ENCODE measurements at places on chromosomes 2 and 18.
A peak's percentile ranks its signal among the peaks of the same experiment; 100 is the strongest.

DNA sequence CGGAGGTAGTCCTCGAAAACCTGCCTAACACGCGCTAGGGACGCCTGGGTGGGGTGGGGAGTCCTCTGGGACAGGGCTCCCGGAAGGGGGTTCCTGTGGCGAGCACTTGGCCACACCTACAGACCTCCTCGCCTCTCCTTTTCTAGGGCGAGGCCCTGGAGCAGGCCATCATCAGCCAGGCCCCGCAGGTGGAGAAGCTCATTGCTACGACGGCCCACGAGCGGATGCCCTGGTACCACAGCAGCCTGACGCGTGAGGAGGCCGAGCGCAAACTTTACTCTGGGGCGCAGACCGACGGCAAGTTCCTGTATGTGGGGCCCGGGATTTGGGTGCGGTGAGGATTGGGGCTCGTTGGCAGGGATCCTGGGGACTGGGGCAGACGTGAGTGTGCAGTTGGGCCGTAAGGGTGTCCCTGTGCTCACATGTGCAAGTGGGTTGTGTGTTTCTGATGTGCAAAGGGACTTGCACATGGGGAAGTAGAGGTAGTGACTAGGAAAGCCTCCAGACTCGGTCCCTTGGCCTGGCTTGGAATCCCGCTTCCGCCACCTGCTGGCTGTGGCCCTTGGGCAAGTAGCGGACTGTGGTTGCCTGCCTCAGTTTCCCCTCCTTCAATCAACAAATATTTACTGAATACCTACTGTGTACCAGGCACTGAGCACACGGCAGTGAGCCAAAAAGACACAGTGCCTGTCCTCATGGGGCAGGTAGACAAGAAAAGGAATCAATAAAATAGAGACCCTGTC is 11.7 kb downstream of the ZAP70 start:
- DNase-seq, result no peak

GRCh38 chr2:25497918-25498407 is 156.2 kb upstream of the DNMT3A start:
- DNase-seq, result no peak

GRCh38 chr2:239057533-239057932 is 209.6 kb downstream of the TWIST2 start:
- no peak for DNase-seq

GRCh38 chr2:88049622-88050021 is 6.0 kb downstream of the KRCC1 start:
- no peak for DNase-seq

GRCh38 chr2:163641986-163642385 is 93.8 kb downstream of the FIGN start:
- no peak for DNase-seq

- DNase-seq, result peak; percentile 95
Measured at GRCh38 chr2:218995972-218996711, 2.9 kb upstream of the CRYBA2 start.

- DNase-seq, result no peak
Measured at GRCh38 chr2:31353179-31353578, 61.4 kb downstream of the XDH start.

DNA sequence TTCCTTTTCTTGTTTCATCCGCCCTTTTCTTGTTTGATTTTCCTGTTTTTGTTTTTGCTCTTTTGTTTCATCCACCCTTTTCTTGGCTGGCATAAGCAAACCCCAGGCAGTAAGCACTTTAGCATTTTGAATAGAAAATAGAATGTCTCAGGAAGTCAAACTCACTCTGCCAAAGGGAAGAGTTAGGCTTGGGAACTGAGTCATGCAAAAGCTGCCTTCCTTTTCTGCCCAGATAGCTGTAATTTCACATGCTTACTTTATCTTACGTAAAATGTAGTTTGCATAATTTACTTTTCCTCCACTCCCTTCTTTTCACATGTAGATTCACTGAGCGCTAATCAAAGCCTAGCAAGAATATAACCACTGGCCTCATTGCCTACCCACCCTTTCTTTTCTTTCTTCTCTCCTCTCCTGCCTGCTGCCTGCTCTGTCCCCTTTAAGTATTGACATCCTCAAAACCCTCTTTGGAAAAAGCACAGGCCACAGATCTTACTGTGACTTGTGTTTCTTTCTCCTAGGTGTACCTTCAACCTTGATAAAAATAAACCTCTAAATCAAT is 48.4 kb downstream of the CNGA3 start:
- DNase-seq, result no peak

DNA sequence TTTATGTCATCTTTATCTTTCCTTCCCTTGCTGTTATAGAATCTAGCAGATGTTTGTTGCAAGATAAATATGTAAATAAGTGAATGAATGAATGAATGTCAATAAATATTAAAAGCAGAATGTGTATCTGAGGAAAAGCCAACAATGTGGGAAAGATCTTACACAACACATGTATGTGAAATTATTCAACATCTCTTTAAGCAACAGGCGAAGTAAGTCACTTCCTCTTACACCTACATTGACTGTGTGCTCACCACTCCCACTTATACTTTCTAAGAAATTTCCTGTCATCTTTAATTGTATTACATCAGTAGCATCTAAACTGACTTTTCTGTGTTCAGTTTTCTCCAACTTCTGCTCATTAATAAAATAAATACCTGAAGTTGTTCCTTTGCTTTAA is 43.0 kb downstream of the RAD51AP2 start:
- DNase-seq, result no peak

DNA sequence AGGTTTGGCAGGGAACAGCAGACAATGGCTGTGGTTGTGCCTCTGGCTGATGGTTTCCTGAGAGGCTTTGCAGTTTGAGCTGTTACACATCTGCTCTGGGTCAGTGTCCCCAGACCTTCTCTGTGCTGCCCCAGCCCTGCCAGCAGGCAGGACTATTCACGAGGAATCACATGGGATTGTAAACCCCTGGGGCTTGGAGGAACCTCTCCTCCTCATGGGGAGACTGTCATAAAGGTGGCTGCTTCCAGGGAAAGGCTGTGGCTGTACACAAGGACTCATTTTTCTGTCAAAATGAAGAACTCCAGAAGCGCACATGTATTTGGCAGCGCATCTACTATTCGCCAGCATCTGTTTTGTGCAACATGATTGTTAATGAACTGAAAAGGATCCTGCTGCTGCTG is 142.6 kb upstream of the CYP1B1 start:
- DNase-seq, result no peak

DNA sequence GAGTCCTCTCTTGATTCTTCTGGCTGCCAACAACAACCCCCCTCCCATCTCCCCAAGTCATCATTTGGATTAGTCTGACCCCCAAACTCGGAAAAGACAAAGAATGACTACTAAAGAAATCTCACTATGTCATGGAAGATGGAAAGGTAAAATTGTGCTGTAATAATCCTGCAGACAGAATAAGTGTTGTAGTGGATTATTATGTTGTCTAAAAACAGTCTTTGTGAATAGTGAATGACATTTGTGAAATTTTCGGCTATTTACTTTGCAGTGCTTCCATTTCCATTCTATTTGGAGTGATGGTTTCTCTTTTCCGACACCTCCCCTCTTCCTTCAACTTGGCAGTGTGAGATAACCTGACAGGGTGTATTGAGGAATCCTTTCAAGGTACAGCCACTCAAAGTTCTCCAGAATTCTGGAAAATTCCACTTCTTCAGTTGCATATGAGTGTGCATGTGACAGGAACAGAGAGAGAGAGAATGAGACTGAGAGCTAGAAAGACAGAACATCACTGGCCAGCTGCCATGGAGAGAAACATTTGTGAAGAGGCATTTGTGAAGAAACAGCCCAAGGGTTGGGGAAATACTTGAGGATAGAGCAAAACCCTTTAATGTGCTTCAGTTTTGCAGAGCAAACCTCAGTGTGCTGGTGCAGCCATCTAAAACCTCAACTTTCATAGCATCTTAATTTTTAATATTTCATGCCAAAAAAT is 141.9 kb upstream of the DLX2 start:
- no peak for DNase-seq

Measured in AG08395 (cell line).